Activated CD4-positive, alpha-beta memory T cell treated with anti-CD3 and anti-CD28 coated beads for 36 hours (primary cell): ENCODE measurements at places on chromosomes 3 and 15.

DNA sequence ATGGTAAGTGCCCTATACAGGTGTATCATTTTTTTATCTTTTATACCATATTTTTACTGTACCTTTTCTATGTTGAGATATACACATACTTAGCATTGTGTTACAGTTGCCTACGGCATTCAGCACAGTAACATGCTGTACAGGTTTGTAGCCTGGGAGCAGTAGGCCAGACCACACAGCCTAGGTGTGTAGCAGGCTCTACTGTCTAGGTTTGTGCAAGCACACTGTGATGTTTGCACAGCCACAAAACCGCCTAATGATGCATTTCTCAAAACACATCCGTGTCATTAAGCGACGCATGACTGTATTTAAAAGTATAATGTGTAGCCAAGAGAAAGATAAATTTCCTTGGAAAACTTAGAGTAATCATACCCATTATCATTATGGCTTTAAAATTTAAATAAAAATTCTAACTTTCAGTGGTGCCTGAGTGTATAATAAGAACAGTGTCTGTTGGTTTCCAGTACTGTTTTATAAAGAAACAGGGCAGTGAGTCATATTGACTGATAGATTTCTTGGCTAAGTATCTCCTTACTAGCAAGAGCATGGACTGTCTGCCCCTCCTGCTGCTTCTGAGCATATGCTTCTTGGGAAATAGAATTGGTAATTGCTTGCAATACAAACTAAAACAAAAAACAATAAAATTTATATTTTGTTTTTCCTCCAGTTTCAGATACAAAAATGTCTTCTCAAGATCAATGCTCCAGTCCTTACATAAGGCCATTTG is 18.3 kb downstream of the CALML4 start:
- DNase-seq = no peak

DNA sequence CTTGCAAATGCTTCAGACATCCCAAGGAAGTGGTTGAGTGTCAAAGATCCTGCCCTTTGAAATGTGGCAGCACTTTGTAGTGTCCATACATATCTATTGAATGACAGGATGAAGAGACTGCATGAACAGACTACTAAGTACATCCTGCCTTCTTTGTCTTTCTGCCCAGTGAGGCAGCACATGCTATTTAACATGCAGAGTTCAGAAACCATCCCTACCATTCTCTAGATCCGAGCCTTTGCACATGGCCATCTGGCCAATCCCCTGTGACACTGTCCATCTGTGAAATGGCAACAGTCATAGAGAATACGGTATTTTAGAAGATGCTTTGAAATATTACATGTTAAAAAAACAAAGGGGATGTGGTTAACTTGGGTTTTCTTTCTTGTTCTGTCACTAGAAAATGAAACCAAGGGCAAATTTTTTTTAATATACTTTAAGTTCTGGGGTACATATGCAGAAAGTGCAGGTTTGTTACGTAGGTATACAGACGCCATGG is 519.6 kb downstream of the NTRK3 start:
- DNase-seq = no peak

DNA sequence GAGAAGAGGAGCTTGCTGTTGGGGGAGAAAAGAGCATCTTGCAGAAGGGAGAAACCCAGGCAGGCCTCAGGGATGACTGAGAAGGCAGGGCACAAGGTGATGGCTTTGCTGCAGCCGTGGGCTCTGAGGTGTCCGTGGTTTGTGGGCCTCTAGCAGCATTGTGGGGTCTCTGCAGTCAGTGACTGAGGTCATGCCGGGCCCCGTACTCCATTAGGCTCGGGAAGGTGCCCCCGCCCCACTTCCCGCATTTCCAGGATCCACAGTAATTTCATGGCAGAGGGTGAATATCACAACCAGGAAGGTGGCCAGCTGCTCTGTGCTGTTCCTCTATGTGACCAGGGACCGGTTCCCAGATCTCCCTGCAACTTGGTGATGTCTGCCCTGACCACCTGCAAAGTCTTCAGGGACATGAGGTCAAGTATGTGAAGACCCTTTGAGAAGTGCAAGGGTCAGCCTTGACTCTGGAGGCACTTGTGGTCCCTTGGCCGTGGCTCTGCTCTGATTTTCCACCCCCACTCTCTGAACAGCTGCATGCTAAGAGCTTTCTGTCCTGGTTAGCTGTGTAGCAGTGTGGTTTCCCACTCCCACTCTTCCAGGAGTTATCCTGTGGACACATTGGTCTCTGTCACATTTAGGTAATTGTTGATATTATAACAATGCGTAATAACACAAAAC is 3.6 kb downstream of the KLF13 start:
- DNase-seq = no peak

DNA sequence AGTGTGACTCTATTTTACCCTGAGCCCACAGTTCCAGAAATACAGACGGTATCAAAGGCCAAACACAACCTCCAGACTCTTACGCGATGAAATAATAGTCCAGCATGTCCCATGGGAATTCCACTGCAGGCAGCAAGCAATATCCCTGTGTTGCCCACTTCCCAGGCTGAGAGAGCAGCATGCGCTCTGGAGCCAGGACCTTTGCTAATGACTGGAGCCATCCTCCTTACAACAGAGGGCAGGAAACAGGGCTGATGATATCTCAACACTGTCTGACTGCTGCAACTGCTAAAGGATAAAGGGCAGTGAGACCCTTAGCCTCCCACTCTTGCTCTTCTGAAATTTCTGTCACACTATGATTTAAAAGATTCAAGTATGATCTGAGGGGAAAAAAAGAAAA is 34.8 kb downstream of the MCF2L2 start:
- no peak for DNase-seq

DNA sequence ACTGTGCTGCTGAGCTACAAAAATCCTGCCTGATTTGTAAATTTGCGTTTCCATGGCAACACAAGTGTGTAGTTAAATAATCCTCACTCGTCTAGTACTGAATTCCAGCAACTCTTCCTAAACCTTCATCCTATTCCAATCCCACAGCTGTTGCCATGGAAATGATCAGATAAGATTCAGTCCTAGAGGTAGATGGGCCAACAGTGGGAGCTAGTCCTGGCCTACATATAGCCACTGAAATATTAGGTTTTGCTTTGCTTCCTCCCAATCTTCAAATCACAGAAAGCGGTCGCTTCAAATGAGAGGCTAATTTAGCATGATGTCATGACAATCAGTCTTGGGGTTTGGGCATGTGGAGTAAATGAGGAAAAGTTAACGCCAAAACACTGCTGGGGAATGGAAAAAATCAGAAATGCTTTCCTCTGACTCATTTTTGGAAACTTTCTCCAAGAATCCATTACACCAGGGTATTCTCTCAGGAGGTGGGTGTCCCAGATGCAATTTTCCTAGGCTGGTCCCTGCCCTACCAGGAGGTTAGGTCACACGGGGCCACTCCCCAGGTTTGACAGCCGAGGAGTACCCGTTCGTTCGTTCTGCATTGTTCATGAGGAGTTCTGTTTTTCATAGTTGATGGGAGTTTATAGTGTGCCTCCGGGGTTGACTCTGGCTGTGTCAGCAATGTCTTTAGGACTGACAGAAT is 159.2 kb upstream of the SLCO3A1 start:
- DNase-seq = no peak

GRCh38 chr3:169497567-169498257 is 165.8 kb downstream of the MECOM start:
- DNase-seq = no peak

- DNase-seq = no peak
These were observed 524.9 kb downstream of the RBMS3 start for GRCh38 chr3:29805757-29806156.

DNA sequence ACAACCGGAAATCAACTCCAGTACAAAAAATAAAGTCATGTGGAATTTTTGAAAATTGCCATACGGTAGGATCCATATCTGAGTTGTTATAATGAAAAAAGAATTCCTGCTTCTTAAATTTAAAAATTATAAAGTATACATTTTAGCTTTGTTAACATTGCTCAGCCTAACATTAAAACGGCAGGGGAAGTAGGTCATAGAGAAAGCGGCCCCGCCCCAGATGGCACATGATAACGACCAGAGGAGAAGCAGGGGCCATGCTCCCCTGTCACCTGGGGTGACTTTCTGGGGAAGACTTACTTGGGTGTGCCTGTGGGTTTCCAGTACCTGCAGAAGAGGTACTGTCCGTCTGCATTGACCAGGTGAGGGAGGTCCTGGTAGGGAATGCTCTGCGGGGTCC is 921 bp downstream of the MGLL start:
- no peak for DNase-seq

DNA sequence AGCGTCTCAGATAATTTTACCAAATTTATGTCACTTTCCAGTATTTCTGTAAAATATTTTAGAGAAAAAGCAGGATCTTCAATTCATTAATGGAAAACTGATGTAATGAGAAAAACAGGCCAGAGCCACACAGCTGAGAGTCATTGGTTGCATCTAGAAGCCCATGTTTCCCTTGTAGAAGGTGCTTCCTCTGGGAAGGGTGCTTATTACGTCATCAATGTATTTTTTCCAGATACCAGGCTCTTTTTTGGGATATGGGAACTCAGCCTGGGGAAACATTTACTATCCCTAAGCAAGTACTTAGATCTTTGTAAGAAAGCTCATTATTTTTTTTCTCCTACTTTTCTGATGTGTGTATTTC is 89.1 kb upstream of the PHLDB2 start:
- no peak for DNase-seq

DNA sequence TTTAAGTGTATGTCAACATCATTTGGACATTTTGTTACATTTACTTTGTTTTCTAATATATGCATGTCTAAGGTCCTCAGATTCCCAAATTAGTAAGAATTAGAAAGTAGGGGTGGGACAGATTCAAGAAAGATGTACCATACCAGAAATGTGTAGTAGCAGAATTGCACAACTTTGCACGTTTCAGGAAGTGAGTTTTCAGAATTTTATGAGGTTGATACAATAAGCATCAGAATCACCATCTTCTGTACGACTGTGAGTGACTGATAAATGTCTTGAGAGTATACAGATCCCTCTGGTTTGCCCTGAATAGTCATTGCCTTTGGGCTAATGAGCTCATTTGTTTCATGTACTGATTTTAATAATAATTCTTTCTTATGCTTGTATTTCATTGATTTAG is 9.3 kb downstream of the ARIH2 start:
- no peak for DNase-seq

GRCh38 chr3:38925351-38925750 is 109.3 kb upstream of the SCN10A start:
- DNase-seq = no peak

DNA sequence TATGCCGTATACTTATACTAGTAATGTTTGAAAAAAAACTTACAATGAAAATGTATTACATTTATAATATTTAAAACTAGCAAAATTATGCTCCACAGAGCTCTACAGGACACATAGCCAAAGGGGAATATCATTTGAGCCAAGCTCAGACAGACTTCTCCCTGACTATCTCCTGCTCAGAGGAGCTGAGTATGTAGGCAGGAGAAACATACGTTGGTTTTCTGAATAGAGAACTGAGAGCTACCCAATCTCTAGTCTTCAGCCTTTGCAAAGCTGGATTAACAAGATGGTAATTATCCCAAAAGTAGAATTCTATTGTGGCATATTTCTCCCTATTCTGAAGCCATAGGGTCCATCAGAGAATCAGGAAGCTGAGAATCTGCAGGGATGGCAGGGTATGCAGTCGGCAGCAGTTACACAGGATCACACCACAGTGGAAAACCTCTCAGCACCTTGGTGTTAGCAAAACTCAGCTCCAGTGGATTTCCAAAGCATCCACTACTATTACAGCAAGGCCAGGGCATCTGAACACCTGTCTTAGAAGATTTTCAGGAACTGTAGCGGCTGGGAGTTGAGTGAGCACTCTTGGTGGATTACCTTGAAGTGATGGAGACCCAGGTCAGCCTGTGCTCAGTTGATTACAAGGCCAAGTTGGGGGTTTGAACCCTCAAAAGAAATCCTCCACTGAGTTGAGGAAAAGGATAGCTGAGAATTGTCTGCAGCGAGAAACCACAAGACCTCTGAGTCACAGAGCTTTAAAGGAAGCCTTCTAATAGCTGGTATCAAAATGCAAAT is 30.1 kb downstream of the GPR15 start:
- DNase-seq = no peak

DNA sequence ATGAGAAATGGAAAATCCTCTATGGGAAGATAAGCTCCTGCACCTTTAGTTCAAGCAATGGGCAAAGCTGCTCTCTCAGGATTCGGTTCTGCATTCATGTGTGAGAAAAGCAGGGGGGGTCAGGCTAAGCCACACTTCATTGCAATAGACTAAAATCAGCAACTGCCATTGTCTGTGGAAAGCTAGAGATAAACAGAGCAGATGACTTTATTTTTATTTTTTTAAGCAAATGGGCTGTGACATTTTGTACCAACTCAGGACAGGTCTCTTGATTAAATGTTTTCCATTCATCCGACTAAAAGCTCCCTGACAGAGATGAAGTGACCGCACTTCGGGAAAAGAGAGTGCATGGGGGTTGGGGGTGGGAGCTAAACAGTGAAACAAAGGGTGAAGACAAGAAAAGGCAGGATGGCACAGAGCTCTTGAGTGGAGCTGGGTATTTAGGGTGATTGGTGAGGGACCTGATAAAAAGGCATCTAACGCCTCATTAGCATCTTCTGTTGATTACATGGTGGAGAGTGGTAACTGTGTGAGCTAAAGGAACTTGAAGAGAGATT is 987.4 kb downstream of the TUSC7 start:
- DNase-seq = no peak

GRCh38 chr15:59190291-59190690 is 16.4 kb upstream of the LDHAL6B start:
- DNase-seq = no peak
